ENCODE measurements at places on chromosomes 5 and 9.

DNA sequence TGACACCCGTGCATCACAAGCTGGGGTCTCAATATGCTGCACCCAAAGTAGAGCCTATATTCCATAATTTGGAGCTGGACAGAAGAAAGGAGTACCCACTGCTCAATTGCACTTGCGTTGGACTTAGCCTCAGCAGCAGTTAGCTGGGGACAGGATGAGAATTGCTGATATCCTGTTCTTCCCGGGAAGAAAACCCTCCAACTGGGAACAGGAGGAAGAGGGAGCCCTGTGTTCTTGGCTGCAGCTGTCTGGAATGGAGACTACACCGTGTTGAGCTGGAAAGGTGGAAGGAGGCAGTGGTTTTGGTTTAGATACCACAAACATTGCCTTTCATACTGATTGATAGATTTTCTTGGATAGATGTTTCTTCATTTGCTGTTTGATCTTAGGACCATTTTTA lies 24.6 kb downstream of the CNTLN start:
- no peak for DNase-seq

DNA sequence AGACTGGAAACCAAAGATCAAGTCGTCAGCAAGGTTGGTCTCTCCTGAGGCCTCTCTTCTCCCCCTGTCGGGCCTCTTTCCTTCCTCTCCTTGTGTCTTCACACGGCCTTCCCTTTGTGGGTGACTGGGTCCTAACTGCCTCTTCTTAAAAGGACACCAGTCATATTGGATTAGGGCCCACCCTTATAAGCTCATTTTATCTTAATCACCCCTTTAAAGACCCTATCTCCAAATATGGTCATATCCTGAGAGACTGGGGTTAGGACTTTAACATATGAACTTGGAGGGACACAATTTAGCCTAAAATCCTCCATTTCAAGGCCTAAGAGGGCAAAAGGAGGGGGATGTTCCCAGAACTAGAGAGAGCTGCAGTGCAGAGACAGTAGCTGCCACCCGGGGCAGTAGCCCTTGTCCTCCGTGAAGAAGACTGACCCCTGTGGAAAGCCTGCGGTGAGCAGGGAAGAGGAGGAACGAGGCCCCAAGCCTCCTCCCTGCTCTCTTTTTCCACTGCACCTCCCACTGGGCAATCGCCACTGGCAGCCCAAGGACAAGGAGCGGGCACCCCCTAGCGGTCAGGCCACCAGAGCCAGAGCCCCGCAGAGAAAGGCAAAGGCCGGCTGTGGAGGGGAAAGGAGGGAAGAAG lies 34.9 kb downstream of the CFAP90 start:
- peak; percentile 70 for DNase-seq

- no peak for DNase-seq
Measured at GRCh38 chr9:124290743-124291554, 33.2 kb downstream of the NEK6 start.

DNA sequence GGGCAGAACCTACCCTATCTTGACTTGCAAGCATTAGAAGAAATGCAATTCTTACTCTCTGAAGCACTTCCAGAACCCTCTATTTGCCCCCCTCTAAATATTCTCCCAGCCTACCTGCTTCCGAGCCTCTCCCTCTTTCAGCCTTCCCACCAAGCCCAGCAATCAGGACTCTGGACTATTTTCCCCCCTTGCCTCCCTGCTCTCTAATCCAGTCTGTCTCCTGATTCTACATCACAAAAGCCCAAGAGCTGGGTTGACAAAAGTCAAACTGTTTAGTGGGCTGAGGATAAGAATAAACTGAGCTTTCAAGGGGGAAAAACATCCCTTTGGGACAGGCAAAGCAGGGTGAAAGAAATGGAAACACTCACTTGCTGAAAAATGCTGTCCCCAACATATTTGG lies 123.2 kb upstream of the KIF2A start:
- DNase-seq: no peak

GRCh38 chr5:9239626-9240025 lies 306.2 kb downstream of the SEMA5A start:
- DNase-seq: no peak

DNA sequence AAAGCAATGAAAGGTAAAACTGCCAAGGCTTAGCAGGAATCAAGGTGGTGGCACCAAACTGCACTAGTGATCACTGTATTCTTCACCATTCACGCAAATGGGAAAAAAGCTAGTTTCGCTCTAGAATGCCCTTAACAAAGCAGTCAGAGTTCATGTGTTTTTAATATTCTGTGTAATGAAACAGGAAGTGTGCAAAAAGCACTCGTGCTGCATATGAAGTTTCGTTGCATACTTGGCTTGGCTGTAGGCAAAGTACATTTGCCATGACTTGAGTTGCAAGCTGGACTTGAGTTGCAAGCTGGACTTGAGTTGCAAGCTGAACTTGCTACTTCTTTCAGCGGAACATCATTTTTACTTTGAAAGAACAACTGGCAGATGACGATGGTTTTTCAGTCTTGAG lies 55.4 kb downstream of the FOXI1 start:
- no peak for DNase-seq

- DNase-seq: no peak
Measured at GRCh38 chr9:103713631-103714030, 380.5 kb upstream of the SMC2 start.
